ENCODE measurements at places on chromosomes 1 and 21.
A peak's percentile ranks its signal among the peaks of the same experiment; 100 is the strongest.

- H3K27me3 ChIP-seq: peaks cover 53% of the 10 kb centered on the region
- H3K4me3 ChIP-seq: no peak overlapping the region
- no peak for DNase-seq
- no peaks in the 10 kb centered on the region for H3K36me3 ChIP-seq
- H3K27ac ChIP-seq: no peak overlapping the region
Observed at GRCh38 chr1:224745394-224745793, 129.3 kb downstream of the CNIH3 start.

- H3K36me3 ChIP-seq: peaks cover 2% of the 10 kb centered on the region
- H3K27ac ChIP-seq: peak overlapping the region; percentile 96
- DNase-seq: no peak
Observed at GRCh38 chr1:2290171-2290578, 62.1 kb downstream of the SKI start.

DNA sequence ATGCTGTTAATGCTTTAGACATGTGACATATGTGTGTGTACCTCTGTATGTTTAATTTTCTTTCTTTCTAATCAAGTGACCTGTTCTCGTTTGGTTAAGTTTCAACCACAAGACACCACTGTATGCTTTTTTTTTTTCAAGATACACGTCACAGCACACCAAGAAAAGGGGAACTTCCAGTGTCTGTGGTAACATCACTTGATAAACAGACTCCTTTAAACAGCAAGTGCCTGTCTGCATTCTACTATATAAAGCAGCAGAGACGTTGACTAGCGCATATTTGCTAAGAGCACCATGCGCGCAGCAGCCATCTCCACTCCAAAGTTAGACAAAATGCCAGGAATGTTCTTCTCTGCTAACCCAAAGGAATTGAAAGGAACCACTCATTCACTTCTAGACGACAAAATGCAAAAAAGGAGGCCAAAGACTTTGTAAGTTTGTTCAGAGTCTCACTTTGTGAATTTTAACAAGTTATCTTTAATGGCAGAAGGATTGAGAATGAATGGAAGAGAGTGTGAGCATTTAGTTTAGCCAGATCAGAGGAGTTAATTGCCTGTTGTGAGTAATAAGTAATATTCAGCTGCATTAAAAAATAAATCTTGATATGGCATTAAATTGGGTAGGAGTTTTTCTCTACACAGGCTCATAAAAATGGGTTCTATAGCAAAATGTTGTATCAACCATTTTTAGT, at the start of gene RGS1:
Gene RGS1, plus strand, starts transcription at position 275 of the 691 bp plus-strand sequence. Its CDS starts 20 bp downstream, at position 295.
- no peaks in the 10 kb centered on the region for H3K27me3 ChIP-seq
- peaks cover 43% of the 10 kb centered on the region for H3K4me1 ChIP-seq
- peak within 1 kb of the TSS; percentile 98 for H3K27ac ChIP-seq

DNA sequence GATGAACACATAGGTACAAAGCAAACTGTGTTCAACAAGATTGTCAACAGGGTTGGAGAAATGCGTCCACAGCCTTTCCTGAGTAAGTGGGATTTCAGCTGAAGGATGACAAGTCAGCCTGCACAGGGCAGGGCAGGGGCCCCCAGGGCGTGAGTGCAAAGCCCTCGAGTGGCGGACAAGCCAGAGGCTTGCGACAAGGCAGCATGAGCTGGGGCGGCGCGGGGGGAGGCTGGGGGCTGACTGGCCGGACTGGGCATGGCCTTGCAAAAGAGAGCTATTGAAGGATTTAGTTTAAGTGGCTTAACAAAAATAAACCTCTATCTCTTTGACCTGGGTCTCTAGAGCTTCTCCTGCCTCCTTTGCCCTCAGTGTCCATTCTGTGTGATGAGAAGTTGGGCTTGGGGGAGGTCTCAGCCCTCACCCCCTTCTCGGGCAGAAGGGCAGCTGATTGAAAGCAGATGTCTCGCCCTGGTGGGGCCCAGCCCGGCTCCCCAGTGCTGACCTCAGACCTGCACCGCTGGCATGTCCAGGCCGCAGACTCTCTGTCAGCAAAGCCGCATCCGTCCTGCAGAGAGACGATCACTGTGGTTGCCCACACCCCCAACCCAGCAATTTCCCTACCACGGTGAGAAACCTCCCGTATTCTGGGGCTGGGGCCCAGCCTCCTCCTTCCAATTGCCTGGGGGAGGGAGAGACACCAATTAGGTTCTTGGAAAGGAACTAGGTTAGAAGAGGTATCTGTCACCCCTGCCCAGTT, 24.3 kb upstream of the EPS8L3 start:
- DNase-seq: peak; percentile 5
- no peak overlapping the region for H3K27ac ChIP-seq
- no peak overlapping the region for H3K4me3 ChIP-seq
- H3K4me1 ChIP-seq: peaks cover 33% of the 10 kb centered on the region
- H3K36me3 ChIP-seq: no peaks in the 10 kb centered on the region

DNA sequence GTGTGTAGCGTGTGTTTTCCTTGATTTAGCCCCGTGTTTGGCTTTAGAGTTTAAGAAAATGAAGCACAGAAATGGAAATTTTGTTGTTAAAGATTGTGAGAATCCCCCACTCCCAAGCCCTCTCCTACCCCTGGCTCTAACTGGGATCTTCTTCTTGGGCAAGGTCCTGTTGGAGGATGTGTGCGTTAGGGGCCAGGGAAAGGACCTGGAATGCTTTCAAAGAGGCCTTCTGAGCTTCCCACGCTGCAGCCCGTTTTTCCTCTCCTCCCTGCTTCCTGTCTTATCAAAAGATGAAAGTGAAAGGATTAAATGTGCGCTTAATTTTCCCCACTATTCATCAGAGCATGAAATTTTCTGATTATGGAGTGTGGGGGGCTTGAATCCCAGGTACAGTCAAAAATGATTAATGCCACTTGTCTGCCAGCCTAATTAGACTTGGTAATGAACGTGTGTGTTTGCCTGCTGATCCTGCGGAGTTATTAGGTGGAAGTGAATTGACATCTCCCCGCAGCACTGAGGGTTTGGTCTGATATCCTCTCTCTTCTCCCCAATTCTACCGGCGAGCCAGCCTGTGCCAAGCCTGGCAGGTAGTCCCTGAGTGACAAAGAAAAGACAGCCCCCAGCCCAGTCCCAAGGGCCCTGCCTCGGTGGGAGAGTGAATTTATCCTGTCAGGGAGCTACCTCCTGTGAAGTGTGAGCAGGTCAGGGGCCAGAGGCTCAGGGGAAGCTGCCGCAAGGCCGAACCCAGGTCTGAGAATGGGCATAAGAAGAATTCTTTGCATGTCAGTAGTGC, 4.9 kb downstream of the RASSF5 start:
- H3K27me3 ChIP-seq: peaks cover 22% of the 10 kb centered on the region
- DNase-seq: no peak
- no peak overlapping the region for H3K27ac ChIP-seq
- H3K4me1 ChIP-seq: peaks cover 5% of the 10 kb centered on the region
- H3K36me3 ChIP-seq: no peaks in the 10 kb centered on the region

- peaks cover 3% of the 10 kb centered on the region for H3K4me1 ChIP-seq
- no peaks in the 10 kb centered on the region for H3K27me3 ChIP-seq
- peaks cover 2% of the 10 kb centered on the region for H3K36me3 ChIP-seq
- no peak overlapping the region for H3K27ac ChIP-seq
Observed at GRCh38 chr1:92118826-92119225, 38.7 kb downstream of the BTBD8 start.

DNA sequence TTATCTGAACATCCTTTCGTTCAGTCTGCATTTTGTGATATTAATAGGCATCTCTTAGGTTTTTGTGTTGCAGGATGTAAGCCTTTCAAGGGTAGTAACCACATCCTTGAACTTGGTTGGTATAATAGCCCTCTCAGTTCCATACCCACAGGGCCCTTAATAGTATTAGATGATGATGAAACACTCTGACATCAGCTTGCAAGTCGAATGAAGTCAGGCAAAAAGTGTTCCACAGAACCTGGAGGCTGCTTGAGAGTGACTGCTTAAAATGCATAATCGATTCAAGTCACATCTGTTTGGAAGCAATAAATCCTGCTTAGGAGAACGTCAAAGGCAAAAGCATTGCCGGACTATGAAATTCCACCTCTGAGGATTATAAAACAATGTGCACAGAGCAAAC, 415.6 kb upstream of the KAZN start:
- H3K4me1 ChIP-seq: no peaks in the 10 kb centered on the region
- peaks cover 3% of the 10 kb centered on the region for H3K36me3 ChIP-seq
- no peak for DNase-seq
- no peak overlapping the region for H3K27ac ChIP-seq
- H3K4me3 ChIP-seq: no peak overlapping the region
- peaks cover 12% of the 10 kb centered on the region for H3K27me3 ChIP-seq

- H3K4me3 ChIP-seq: no peak overlapping the region
- H3K36me3 ChIP-seq: no peaks in the 10 kb centered on the region
- no peaks in the 10 kb centered on the region for H3K27me3 ChIP-seq
- peaks cover 24% of the 10 kb centered on the region for H3K4me1 ChIP-seq
- no peak for DNase-seq
- no peak overlapping the region for H3K27ac ChIP-seq
Observed at GRCh38 chr1:54471588-54471987, 65.4 kb upstream of the SSBP3 start.

GRCh38 chr21:34524646-34525601, 12.9 kb upstream of the KCNE1 start:
- H3K4me1 ChIP-seq: no peaks in the 10 kb centered on the region
- H3K27ac ChIP-seq: no peak overlapping the region

DNA sequence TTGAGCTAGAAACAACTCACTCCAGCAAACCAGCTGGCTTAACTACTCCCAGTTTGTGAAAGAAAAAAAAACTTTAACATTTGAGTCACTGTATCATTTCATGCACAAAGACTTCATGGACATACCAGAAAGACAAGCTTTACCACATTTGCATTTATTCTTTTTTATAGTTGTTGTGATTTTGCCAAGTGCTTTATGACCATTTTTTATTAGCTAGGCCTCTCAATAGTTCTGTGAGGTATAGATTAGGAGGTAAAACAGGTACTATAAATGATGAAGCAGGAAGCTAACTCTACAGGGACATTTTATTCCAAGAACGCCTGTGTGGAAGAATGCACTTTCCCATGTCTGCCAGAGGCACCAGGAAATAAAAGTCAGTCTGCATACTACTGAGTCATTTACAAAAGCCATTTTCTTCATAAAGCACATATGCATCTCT, 8.2 kb upstream of the DENND1B start:
- H3K36me3 ChIP-seq: peaks cover 2% of the 10 kb centered on the region
- no peaks in the 10 kb centered on the region for H3K27me3 ChIP-seq
- H3K4me1 ChIP-seq: peaks cover 11% of the 10 kb centered on the region
- no peak overlapping the region for H3K27ac ChIP-seq
- no peak for DNase-seq
- no peak overlapping the region for H3K4me3 ChIP-seq

GRCh38 chr1:35660581-35661473, 19.5 kb upstream of the PSMB2 start:
- peaks cover 8% of the 10 kb centered on the region for H3K27me3 ChIP-seq
- H3K27ac ChIP-seq: no peak overlapping the region
- H3K4me1 ChIP-seq: peaks cover 2% of the 10 kb centered on the region
- DNase-seq: no peak

- peaks cover 73% of the 10 kb centered on the region for H3K27me3 ChIP-seq
- DNase-seq: no peak
- H3K36me3 ChIP-seq: no peaks in the 10 kb centered on the region
- no peak overlapping the region for H3K4me3 ChIP-seq
- peaks cover 4% of the 10 kb centered on the region for H3K4me1 ChIP-seq
Observed at GRCh38 chr1:94081566-94082344, 39.2 kb downstream of the ABCA4 start.

DNA sequence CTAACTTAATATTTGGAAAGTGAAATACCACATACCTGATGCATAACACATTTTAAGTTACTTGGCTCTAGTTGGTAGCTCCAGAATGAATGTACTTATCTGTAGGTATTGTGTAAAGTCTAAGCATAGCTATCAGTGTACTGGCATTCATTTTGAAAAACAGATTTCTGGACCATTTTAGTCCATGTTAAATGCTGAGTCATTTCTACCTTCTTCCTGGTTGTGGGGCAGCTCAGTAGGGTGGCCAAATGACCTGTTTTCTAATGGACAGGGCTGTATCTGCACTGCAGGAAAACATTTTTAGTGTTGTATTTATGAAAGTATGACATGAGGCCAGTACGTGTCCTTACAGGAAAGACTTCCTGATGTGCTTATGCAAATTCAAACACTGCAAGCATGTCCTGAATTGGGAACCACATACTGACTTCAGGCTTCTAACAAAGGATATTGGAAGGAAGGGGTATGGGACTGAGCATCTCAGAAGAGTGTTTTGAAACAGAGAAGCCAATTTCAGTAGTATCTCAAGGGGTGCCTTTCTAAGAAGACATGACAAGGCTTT, 300.3 kb upstream of the B3GALT2 start:
- no peak for DNase-seq
- H3K4me1 ChIP-seq: peaks cover 6% of the 10 kb centered on the region
- H3K36me3 ChIP-seq: peaks cover 2% of the 10 kb centered on the region
- H3K27ac ChIP-seq: peak overlapping the region; percentile 72

DNA sequence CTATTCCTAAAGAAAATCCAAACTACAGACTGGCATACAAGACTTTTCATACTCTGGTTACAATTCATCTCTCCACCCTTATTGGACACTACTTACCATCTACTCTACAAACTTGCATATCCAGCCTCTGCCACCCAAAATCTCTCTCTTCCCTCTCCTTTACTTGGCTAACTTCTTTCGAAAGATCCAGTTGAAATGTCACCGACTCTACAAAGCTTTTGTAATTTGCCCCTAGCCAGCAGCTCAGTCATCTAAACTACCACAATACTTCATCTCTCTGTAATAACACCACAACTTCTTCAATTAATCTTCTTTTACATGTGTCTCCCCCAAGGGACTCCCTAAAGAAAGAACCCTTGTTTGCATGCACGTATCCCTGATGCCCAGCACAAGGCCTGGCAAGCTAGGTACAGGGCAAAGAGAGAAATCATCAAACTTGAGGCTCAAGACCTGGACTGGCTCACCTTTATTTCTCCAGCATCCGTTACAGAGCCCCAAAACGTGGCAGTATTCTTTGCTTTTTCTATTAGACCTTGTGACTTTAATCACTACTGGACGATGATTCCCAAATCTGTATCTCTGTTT, 2.7 kb downstream of the ZBTB21 start:
- H3K27me3 ChIP-seq: no peaks in the 10 kb centered on the region
- H3K27ac ChIP-seq: peak overlapping the region; percentile 2
- peaks cover 40% of the 10 kb centered on the region for H3K4me1 ChIP-seq
- peak overlapping the region; percentile 62 for H3K4me3 ChIP-seq
- DNase-seq: no peak
- H3K36me3 ChIP-seq: peaks cover 13% of the 10 kb centered on the region

DNA sequence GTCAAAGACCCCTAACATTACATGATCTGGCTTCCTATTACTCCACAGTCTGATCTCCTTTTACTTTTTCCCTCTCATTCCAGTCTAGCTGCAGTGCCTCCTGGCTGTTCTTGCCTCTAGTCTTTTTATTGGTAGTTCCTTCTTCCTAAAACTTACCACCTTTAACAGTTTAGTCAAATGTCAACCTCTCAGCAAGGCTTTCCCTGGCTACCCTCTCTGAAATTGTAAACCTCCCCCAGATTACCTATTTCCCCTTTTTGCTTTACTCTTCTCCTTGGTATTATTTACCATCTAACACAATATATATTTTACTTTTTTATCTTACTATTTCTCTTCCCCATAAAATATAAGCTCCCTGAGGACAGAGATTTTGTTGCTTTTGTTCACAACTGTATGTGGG, 129.6 kb downstream of the CLEC20A start:
- H3K27me3 ChIP-seq: peaks cover 14% of the 10 kb centered on the region
- H3K4me1 ChIP-seq: no peaks in the 10 kb centered on the region
- no peak overlapping the region for H3K4me3 ChIP-seq
- no peak for DNase-seq

GRCh38 chr1:105072446-105072845, 1322.7 kb downstream of the AMY1C start:
- H3K27ac ChIP-seq: no peak overlapping the region
- H3K27me3 ChIP-seq: no peaks in the 10 kb centered on the region
- H3K4me1 ChIP-seq: no peaks in the 10 kb centered on the region
- no peak overlapping the region for H3K4me3 ChIP-seq
- DNase-seq: no peak

- H3K4me3 ChIP-seq: no peak overlapping the region
- H3K4me1 ChIP-seq: peaks cover 4% of the 10 kb centered on the region
- no peak overlapping the region for H3K27ac ChIP-seq
- peaks cover 30% of the 10 kb centered on the region for H3K27me3 ChIP-seq
- peaks cover 2% of the 10 kb centered on the region for H3K36me3 ChIP-seq
Observed at GRCh38 chr1:237867380-237867888, 23.3 kb downstream of the ZP4 start.

Measured in T-helper 17 cell (primary cell).